ENCODE measurements at places on chromosomes 1 and 21.

DNA sequence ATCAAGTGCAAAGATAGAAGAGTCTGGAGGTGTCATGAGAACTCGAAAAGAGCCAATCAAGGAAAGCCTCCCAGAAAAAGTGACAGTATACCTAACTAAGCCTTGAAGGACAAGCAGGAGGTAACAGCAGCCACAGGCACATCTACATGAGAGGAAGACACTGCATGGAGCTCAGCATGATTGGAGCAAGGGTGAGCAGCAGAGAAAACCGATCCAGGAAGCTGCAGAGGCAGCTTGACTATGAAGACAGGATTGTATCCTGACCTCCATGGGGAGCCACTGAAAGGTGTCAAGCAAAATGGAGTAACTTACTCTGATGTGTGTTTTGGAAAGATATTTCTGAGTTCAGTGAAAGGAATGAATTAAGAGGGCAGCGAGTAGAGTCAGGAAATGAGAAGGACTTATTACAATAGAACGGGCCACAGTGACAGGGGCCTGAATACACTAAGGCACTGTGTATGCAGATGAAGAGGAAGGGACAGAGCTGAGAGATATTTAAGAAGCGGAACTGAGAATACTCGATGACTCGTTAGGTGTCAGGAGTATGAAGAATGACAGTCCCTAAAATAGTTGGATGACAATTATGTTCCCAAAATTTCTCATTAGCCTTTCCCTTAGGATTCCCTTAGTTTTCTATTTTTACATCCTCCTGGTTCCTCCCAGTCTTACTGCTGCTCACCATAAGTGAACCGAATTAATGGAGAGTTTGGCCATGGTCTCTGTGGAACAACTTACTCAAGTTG, 139.3 kb upstream of the NFIA start:
- no peak for DNase-seq

DNA sequence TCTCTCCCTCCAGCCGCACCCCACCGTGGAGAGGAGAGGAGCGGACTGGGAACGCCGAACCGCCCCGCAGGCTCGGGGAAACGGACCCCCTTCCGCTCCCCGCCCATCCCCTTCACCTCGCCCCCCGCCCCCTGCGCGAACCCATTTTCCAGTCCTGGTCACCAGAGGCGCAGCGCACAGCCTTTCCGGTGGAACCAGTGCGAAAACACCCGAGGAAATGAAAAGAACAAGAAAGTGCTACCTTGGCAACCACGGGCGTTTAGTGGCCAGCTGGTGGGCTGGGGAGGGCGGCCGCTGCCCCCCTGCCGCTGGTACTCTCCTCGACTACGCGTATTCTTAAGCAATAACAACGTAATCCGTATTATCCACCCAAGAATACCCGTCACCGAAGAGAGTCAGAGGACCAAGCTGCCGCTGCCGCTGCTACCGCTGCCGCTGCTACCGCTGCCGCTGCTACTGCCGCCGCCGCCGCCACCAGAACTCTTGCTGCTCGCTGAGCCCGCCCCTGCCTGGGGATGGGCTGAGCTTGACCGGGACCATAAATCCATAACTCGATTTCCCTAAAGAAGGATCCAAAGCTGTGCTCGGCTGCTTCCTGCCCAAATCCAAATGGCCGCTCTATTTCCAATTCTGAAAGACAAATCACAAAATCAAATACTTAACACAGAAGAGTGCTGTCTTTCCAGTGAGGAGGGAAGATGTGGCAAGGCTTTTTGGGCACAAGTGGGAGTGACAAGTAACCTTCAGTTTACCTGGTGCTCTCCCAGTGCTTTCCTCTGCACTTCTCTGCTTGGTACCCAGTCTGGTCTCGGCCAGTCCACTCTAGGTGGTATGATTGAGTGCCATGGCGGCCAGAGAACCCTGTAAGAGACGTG, 125.2 kb upstream of the DPYD start:
- no peak for DNase-seq

DNA sequence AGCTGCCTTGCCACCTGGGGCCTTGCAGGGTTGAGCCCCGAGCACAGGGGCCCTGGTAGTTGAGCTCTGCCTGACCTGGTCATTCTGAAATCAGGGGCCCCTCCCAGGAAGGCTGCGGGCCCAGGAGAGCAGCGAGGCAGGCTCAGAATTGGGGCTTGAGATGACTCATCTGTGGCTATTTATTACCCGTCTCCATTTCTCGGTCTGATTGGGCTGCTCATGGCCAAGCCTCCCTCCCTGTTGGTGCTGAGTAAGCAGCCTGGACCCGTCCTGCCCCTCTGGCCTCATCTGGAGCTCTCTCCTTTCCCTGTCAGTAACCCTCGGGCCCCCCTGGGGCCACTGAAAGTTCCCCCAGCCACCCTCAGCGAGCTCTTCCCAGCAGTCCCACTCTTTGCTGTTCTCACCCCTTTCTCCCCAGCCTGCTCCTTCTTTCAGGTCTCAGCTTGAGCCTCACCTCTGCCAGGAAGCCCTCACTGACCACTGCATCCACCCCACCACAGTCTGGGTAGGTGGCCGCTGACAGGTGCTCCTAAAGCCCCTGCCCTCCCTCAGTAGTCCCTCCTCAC, 11.0 kb upstream of the TNFRSF8 start:
- no peak for DNase-seq

DNA sequence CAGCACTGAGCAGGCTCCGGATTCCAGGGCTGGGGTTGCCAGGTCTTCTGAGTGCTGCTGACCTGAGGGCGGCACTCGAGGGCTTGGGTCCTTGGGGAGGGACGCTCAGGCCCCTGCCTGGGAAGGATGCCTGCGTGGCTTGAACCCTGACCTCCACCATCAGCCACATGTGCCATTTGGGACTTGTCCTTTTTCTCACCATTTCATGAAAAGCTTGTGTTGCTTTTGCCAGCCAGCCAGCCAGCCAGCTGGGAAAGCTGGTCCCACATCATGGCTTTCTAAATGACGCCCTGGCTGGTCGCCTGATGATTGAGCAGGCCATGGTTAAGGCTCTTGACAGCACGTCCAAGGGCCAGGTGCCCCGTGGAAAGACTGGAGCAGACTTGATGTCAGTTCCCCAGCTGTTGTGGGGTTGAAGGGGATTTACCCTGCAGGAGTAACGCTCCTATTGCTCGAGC, 168.7 kb downstream of the CAMTA1 start:
- no peak for DNase-seq

GRCh38 chr1:115594600-115594999, 47.2 kb upstream of the VANGL1 start:
- DNase-seq = no peak

DNA sequence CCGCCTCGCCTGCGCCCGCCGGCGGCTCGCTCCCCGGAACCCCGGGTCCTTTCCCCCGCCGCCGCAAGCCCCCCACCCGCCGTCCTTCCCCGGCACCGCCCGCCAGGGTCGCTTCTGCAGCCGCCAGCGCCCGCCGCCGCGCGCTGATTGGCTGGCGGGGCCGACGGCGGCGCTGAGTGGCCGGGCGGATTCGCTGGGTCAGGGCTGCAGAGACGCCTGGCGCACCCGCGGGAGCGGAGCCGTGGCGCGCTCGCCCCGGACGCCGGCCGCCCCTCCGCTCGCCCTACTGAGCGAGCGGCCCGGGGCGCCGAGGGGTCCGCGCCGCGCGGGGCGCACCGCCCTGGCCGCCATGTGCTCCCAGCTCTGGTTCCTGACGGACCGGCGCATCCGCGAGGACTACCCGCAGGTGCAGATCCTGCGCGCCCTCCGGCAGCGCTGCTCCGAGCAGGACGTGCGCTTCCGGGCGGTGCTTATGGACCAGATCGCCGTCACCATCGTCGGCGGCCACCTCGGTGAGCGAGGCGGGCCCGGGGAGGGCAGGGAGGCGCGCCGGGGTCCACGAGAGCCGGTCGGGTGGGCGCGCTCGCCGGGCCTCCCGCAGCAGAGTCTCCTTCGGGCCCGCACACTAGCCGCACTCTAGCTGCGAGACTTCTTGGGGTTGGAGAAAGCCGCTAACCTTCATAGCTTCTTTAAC, at the start of gene RIMKLA:
RIMKLA (plus strand) TSS at position 207 of the 694 bp plus-strand sequence; CDS start at position 350, 143 bp downstream.
- DNase-seq = peak; percentile 84

DNA sequence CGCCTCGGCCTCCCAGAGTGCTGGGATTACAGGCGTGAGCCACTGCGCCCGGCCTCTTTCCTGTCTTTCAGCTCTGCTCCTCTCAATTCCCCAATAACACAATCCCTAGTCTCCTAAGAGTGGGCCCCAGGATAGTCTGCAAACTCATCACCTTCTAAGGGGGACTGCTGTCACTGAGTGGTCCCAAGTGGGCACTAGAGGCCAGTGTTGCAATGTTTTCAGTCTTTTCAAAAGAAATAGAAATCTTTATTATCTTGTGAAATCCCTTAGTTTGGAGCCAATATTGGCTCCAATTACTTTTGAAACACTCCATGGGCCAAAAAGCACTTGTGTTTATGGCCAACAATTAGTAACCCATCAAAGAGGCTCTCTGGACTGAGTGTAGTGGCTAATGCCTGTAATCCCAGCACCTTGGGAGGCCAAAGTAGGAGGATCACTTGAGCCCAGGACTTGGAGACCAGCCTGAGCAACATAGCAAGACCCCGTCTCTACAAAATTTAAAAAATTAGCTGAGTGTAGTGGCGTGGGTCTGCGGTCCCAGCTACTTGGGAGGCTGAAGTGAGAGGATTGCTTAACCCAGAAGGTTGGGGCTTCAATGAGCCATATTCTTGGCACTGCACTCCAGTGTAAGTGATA, 28.6 kb upstream of the ZNF697 start:
- no peak for DNase-seq

DNA sequence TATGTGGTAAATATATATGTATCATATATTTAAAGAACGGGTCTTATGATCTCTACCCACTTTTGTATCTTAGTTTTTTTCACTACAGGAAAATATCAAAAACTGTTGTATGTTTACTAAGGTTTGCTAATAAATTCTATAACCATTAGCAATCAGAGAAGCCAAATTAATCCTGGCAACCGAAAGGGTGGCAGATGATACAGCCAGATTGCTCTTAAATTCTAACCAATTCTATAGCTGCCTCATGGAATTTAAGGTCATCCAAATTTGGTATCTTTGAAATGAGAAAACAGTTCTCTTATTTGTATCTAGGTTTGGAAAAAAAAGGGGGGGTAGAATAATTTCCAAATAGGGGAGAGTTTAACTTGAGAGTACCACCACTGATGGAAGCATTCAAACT, 591.2 kb downstream of the SMYD3 start:
- DNase-seq = no peak

GRCh38 chr1:26282401-26282918, 2.6 kb downstream of the SH3BGRL3 start:
- no peak for DNase-seq

DNA sequence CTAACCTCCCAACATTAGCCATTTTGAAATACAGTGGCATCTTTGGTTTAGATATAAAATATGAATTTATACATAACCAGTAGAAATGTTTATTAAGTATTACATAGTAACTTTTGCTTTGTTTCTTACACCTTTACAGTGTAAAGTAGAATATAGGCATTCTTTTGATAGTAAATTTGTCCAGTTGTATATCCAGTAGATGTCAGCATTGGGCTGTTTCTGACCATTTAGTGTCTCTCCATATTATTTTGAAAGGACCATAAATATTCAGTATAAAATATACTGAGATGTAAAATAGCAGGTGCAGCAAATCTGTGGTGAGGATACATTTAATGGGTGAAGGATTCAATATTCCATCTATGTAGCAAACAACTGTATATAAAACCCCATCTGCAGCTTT, 115.8 kb upstream of the ZRANB2 start:
- DNase-seq = no peak

- DNase-seq = no peak
Observed at GRCh38 chr1:46413596-46413985, 19.5 kb downstream of the FAAH start.

- no peak for DNase-seq
Observed at GRCh38 chr1:6445062-6445763, 20.6 kb downstream of the ESPN start.
